Cardiac fibroblast (primary cell): ENCODE measurements at places on chromosomes 2 and 18.

GRCh38 chr18:7567474-7568425, 634 bp downstream of the PTPRM start:
- DNase-seq: peak; percentile 70

GRCh38 chr2:239830121-239831000, 194.8 kb downstream of the NDUFA10 start:
- DNase-seq: no peak

- DNase-seq: no peak
Observed at GRCh38 chr2:98926601-98927000, 9.4 kb downstream of the CRACDL start.

DNA sequence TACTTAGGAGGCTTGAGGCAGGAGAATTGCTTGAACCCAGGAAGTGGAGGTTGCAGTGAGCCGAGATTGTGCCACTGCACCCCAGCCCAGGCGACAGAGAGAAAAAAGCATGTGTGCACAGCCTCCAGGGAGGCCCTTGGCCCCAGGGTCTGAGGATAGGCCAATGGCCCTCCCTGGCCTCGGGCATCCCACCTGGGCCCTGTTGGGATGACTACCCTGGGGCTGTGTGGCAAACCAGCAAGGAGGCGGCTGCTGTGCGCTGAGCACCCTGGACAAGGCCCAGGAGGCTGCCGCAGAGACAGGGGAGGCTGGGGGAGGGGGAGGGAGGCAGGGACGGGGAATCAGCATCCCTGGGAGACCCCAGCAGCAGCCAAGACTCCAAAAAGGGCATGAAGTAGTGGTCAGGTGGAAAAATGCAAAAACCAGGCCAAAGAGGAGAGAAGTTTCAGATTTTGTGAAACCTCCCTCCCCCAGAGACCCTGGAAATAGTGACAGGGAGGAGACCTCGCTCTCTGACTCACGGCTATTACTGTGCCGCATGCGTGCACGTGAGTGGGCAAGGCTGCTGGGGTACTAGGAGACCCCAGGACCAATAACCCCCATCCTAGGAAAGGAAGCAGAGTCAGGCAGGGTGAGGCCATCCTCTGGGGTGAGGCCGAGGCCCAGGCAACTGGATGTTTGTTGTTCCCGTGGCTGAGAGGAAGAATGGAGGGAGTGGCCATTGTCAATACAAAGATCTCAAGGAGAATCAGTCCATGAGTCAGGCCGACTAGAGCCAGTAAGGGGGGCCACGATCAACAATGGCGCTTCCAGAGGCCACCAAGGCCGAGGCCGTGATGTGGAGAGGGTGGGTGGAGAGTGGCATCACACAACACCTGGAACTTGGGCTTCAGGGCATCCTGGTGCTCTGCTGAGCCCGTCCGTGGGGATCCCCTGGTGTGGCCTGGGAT, 16.0 kb upstream of the B3GNT7 start:
- DNase-seq: peak; percentile 67

DNA sequence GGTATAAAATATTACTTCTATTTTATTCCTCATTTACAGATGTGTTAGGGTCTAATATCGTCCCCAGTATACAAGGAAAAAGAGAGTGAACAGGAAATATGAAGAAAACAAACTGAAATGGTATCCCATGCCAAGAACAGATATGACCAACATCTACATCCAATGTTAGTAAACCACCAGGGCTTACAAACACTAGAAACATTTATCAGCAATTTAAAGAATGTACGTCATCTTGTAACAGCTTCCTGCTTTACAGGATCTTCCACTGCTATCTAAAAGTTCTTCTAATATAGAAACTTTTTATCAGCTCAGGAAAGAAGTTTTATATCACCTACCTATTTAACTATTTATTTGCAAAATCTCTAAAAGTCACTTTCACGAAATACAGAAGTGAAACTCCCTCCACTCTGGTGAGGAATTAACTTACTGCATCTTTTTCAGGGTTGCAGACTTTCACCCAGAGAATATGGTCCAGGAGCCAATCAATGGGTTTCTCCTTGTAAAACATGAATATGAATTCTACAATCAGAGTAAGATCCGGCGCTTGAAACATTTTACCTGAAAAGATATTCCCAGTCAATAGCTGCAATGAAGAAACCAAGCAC, 35.2 kb downstream of the UNC50 start:
- DNase-seq: peak; percentile 33

GRCh38 chr2:74155830-74156229, 8.1 kb upstream of the BOLA3 start:
- no peak for DNase-seq

- no peak for DNase-seq
Observed at GRCh38 chr2:176755537-176756135, 457.0 kb upstream of the HNRNPA3 start.

- no peak for DNase-seq
Observed at GRCh38 chr2:48258481-48259149, 271.3 kb upstream of the STON1 start.

DNA sequence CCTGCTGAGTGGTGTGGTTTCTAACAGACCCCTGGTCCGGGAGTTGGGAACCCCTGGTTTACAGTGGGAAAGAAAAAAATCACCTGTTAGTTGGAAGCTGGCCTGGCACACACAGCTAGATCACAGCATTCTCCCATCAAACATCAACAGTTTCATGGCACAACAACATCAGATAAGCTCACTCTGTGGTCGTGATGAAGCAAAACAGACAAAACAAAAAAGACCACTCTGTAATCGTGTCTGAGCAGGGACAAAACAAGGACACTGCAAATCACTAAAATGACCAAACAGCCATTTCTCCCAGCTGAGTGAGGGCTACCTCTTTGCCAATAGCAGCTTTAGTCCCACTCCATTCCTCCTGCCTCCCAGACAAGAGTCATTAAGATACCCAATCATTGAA, 9.0 kb upstream of the IMPACT start:
- no peak for DNase-seq

- DNase-seq: peak; percentile 21
Observed at GRCh38 chr2:174634130-174635014, 36.8 kb upstream of the WIPF1 start.

- no peak for DNase-seq
Observed at GRCh38 chr2:47459021-47459420, 56.1 kb downstream of the MSH2 start.

GRCh38 chr18:49618742-49619681, 57.2 kb downstream of the LIPG start:
- peak; percentile 14 for DNase-seq

DNA sequence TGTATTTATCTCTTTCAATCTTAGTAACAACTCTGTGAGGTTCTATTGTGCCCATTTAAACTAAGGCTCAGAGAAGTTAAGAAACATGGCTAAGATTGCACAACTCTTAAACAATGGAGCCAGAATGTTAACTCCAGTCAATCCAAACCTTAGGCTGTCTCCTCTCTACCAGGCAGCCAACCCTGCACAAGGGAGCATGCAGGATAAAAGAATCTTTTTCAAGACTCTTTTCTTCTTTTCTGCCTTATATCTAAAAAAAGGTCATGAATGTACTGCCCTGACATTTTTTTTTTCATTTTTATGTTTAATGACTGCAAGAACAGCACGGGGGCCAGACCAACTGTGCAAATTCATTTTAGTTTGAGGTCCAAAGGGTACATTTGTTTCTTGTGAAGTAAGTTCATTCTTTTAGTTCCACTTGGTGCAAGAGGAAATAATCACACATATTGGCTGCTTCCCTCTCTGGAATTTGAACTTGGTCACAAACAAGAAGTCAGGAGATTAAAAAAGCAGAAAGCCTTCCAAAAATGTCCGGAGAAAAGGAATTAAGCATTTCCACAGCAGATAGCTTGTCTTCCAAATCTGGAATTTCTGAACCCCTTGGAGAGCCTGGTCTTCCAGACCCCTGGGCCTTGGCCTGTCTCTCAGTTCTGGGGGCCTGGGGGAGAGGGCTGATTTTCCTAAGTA, 96.0 kb upstream of the RIOK3 start:
- DNase-seq: peak; percentile 90

GRCh38 chr2:47023332-47023731, 107.7 kb upstream of the MCFD2 start:
- no peak for DNase-seq

DNA sequence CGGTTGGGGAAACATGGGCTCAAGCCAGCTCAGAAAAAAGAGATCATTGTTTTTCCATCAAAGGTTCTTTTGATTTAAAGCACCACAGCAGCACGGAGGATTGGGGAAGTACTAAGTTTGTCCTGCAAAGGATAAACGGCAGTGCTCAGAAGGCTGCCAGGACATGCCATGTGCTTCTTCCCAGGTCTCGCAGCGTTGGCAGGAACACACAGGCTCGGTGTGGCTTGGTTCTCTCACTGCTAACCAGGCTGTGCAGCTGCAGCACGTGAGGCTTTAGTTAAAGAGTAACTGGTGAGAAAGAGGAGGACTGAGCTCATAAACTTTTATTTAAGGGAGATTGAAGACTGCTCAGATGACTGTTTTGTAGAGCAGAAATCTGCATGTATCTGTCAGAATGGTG, 264.3 kb downstream of the TSN start:
- no peak for DNase-seq

DNA sequence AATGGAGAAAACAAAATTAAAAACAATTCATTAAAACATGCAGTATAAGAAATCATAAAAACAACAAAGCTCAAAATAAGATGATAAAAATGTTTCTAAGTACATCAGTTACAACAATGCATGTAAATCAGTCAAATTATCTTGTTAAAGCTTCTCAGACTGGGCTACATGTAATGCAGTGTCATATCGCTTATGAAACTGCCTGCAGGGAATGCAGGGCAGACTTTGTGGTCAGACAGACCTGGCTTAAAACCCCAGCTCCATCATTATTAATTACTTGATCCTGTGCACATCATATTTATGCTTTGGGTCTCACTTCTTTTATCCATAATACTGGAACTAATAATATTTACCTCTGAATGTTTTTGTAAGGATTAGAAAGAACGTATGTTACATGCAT, 74.6 kb downstream of the PID1 start:
- no peak for DNase-seq

- DNase-seq: peak; percentile 100
Observed at GRCh38 chr2:218806346-218806978, 24.5 kb downstream of the CYP27A1 start.

GRCh38 chr2:28904802-28905457, 10.5 kb downstream of the WDR43 start:
- no peak for DNase-seq

- no peak for DNase-seq
Observed at GRCh38 chr2:54455131-54455562, 980 bp upstream of the SPTBN1 start.

- DNase-seq: no peak
Observed at GRCh38 chr2:220628252-220628651, 943.9 kb downstream of the EPHA4 start.

- DNase-seq: peak; percentile 89
Observed at GRCh38 chr2:223759569-223760430, 77.6 kb downstream of the AP1S3 start.

DNA sequence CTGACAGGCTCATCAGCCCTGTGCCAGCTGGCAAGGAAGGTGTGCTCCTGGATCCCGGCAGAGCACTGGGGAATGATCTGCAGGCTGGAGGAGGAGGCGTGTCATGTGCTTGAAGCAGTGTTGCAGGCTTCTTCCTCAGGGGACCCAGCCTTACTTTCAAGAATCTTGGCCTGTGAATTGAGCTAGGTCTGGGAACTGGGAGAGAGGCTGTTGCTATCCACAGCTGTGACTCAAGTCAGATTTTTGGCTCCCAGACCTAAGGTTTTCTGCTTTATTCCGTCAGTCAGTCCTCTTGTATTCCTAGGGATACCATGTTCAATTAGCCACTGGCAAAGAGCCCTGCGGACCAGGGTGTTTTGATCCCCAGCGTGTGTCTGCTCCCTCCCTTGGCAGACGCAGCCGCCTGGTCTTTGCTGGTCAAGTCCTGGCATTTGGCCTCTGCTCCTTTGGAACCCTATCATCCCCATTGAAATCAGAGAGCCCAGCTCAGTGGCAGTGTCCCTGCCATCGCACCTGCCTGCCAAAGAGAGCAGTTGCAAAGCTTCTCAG, 32.4 kb downstream of the ASB1 start:
- peak; percentile 97 for DNase-seq

DNA sequence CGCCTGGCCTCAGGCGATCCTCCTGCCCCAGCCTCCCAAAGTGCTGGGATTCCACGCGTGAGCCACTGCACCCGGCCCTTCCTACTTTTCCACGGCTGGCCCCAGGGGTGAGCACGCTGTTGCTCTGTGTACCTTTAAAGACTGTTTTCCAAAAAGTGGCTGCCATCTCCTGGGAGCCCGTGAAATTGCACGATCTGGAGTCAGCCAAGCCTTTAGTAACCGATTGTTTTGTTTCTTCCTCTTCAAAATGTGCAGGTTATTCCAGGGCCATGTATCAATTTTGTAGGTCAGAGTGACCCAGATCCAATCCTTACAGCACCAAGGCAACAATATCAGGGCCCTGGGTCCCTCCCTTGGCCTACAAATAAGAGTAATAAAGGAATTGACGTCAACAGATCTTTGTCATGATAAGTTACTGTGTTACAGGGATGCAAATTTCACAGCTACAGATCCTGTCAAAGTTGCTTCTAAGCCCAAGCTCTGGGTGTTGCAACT, 135.6 kb upstream of the ZNF236 start:
- peak; percentile 75 for DNase-seq

GRCh38 chr2:109128616-109129355, at the start of gene SH3RF3:
Gene SH3RF3, plus strand, starts transcription at chr2:109129205.
- peak; percentile 64 for DNase-seq

- no peak for DNase-seq
Observed at GRCh38 chr2:226652983-226653765, 146.4 kb downstream of the IRS1 start.

DNA sequence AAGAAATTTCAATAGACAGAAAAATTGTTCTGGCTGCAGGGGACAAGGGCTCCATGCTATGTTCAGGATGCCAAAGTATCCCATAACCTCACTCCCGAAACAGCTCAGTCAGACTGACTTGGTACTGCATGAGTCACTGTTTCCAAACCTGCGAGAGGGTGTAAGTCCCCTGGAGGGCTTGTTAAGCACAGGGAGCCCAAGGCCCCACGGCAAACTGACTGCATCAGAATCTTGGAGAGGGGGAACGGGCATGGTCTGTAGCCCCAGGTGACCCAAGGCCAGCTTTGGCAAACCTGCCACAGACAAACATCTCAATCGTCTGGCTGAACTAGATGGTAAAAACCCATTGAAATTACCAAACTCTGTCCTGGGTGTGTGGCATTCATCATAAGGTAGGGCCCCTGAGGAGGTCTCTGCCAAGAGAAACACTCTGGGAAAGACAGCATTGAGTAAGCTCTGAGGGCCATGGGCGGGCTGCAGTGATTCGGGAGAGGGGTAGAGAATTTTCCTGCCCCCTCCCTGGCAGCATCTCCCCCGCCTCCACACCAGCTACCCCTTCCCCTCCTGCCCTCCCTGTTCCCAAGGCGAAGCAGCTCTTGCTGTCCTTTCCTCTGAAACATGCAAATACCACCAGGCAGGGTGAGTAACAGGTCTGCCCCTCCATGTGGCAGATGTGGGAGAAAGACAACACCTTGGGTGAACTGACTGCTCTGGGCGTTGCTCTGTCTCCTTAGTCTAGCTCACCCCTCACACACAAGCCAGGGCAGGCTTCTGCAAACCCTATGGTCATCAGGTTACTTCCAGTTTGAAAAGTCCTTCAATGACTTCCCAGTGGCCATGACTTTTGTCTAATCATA, 274.7 kb upstream of the SIX2 start:
- DNase-seq: peak; percentile 86

- DNase-seq: no peak
Observed at GRCh38 chr2:128692895-128693742, 374.5 kb upstream of the HS6ST1 start.
